Right atrium auricular region (tissue), 2 donors: ENCODE measurements at places on chromosomes 2 and 18. TPM values are rescaled to one million over a fixed set of nuclear protein-coding genes. Genes with fewer than 3 reads are reported as not detected.

- DNase-seq, result no peak
Observed at GRCh38 chr18:2706903-2707302, 51.4 kb downstream of the SMCHD1 start.

- no peak for DNase-seq
Observed at GRCh38 chr2:178251151-178251955, 57.0 kb downstream of the OSBPL6 start.

DNA sequence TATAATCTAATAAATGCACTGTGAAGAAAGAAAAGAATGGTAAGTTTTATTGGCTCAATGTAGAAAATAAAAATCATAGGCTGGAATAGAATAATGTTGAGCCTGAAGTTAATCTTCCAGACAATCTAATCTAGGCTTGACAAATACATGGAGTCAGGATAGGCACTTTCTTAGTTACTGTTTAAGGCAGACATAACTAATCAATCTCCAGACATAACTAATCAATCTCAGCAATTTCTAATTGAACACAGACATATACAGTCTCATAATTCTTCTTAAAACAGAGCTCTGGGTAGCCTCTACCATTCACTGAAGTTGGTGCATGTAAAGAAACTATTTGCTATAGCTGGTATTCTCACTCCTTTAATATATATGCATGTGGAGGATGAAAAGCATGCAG, 150.1 kb upstream of the CTAGE1 start:
- no peak for DNase-seq

DNA sequence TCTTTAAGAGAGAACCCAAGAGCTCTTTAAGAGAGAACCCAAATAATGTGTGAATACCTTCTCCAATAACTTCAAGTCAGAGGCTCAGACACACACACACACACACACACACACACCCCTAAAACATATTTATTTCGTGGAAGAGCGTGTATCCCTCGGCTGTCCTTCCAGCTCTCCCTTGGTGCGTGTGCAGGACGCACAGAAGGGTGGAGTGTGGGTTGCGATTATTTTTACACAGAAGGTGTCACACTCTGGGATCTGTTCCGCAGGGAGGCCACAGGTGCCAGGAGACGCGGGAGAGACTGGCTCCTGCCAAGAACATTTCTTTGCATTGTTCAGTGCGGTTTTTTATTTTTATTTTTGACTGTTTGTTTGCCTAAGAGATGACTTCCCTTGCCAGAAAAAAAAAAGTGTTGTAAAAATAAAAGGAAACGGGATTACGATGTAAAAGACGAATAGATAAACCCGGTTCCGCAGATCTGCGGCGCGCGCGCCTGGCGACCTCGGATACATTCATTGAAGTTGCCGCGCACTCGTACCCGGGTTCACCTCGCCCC, 47.3 kb upstream of the ATP6V1B1 start:
- peak; percentile 23 for DNase-seq

DNA sequence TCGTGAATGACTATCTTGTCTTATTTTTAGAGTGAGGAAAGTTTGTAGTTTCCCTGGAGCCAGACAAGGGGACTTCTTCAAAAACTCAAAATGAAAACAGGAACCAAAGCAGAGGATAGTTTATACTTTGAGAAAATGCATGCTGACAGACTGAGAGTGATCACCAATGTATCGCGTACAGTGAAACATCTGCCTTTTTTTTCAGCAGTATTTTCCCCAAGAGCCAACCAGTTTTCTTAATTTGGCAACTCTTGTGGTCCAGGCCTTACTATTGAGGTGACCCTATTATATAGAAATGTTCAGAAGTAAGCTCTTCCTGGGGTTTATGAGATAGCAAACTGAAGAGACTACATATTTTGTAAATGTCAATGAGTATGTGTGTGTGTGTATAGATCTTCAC, 153.7 kb upstream of the VRK2 start:
- DNase-seq, result no peak

DNA sequence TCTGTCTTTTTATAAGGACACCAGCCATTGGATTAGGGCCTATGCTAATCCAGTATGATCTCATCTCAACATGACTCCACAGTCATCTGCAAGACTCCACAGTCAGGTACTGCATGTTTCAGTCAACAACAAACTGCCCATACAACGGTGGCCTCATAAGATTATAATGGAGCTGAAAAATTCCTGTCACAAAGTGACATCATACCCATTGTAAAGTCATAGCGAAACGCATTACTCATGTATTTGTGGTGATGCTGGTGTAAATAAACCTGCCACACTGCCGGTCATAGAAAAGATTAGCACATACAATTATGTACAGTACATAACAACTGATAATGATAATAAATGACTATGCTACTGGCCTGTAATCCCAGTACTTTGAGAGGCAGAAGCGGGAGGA, 102.2 kb downstream of the TEX51 start:
- no peak for DNase-seq

DNA sequence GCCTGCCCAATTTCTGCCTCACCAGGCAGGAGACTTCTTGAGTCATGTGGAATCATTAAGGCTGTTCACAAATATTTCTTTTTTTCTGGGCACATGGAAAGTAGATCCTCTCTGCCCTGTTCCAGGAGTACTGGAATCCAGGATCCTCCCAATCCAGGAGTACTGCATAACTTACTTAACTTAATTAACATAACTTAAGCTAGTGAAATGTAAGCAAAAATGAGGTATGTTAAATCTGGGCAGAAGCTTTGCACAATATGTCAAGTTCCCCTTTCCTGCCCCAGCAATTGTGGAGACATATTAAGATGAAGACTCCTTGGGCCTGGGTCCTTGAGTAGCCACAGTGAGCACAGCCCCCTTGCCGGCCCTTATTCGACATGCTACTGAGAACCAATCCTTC, 3.2 kb downstream of the CD207 start:
- no peak for DNase-seq

- DNase-seq, result no peak
Observed at GRCh38 chr18:58213440-58213839, 169.4 kb downstream of the NEDD4L start.

- no peak for DNase-seq
Observed at GRCh38 chr2:172462849-172463381, 35.5 kb downstream of the ITGA6 start.

GRCh38 chr2:150140777-150141176, 346.7 kb downstream of the RND3 start:
- no peak for DNase-seq

- DNase-seq, result no peak
Observed at GRCh38 chr2:110948027-110948674, 172.6 kb upstream of the BCL2L11 start.

DNA sequence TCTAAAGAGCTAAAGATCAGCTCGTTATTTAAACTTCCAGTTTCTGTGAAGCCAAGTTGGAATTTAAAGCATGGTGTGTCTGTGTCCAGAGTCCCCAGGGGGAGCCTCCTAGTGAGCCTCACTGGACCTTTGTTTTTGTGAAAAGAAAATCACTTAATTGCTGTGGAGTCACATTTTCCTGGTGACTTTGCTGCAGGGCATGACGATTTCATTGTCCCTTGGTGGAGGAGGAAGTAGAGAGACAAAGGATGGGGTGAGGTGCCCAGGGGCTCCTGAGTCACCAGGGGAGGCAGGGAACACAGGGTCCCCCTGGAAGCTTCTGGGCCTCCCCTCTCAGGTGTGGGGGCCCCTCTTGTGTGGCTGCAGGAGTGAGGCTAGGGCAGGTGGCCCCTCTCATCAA, 19.7 kb downstream of the ATP6V1C2 start:
- DNase-seq, result no peak

DNA sequence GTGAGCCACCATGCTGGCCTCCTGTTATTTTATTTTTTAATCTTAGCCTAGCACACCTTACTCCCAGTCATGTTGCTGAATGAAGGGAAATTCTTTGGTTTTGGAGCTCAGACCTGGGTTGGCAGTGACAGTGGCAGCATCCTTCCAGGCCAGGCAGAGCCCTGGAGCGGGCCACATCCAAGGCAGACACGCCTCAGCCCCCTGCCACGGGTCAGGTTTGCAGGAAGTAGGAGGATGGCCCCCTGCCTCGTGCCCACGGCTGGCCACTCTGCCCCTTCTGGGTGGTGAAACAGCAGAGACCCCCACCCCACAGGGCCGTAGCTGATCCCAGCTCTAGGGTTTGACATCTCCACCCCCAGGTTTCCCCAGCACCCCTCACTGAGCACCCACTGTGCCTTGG, 11.7 kb downstream of the EFHD1 start:
- DNase-seq, result no peak

DNA sequence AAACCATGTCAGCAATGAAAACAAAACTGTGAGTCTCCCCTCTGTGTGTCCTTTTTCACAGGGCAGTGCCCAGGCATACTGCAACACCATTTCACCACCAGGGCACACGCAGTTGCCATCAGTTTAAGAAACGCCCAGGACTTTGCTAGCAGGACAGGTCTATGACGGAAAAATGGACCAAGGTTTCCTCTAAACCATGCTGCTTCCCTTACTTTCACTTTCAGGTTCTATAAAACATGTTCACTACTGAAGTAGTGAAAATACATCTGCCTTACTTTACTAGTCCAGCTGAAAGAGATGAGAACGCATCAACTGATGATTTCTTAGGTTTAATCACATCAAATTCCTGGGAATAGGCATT, 110.5 kb downstream of the TCF4 start:
- DNase-seq, result peak; percentile 72

DNA sequence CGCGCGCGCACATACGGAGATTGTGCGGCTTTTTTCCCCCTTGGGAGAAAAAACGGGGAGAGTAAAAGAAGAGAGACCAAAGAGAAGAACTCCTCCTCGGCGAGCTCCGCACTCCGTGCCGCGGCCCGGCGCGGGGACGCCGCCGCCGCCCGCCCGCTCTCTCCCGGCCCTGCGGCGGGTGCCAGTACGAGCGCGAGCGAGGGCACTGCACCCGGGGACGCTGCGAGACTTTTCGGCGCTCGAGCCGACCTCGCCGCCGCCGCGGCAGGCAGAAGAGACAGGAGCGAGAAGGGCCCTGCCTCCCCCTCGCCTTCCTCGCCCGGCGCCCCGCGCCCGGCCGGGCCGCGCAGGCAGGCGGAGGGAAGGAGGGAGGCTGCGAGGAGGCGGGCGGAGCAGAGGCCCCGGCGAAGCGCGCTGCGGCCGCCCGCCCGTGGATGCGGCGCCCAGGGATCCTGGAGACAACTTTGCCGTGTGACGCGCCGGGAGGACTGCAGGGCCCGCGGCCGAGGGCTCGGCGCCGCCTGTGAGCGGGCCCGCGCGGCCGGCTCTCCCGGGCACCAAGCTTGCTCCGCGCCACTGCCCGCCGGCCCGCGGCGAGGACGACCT, 857 bp upstream of the INHBB start:
- DNase-seq, result no peak

- DNase-seq, result peak; percentile 94
Observed at GRCh38 chr2:229416116-229416694, 145.1 kb upstream of the PID1 start.

DNA sequence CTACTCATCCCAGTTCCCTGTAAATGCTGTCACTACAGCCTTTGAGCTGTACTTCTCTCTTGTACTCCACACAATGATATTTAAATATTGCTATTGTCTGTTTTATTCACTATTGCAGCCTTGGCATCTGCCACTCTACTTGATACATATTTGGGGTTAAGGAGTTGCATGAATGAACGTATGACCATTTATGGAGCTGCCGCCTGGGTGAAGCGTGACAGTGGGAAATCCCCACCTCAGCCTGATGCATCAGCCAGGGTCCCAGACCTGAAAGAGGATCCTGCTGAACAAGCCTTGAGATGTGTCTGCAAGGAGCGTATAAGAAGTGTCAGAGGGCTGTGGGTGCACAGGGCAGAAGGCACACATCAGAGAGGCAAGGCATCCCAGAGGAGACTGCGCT, 39.1 kb downstream of the MRPL35 start:
- DNase-seq, result no peak

DNA sequence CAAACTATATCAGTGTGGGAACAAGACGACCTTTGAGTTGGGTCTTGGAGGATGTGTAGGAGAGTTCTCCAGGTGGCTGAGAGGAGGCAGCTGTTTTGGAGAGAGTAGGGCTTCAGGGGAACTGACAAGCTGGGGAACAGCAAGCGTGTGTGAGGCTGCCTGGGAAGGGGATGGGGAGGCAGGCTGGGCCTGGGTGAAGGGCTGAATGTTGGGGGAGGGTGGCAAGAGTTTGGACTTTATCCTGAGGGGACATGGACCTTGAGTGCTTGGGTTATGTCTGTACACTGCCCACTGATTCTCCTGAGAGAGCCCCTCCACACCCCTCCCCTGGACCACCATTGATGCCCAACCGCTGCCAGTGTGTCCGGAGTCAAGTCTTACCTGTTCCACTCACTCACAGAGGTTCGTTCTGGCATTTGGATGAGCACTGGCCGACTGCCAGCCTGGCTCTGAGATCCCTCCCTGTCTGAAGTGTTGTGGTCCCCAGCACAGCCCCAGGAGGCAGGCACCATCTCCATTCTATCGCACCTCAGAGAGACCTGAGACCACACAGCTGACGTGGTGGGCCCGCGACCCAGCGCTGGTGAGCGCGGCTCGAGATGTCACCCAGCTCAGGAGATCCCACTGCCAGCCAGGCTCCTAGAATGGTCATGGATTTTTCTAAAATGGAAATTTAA, 59.5 kb downstream of the DCDC2C start:
- peak; percentile 42 for DNase-seq

GRCh38 chr2:8115456-8115855, 566.4 kb upstream of the ID2 start:
- no peak for DNase-seq

DNA sequence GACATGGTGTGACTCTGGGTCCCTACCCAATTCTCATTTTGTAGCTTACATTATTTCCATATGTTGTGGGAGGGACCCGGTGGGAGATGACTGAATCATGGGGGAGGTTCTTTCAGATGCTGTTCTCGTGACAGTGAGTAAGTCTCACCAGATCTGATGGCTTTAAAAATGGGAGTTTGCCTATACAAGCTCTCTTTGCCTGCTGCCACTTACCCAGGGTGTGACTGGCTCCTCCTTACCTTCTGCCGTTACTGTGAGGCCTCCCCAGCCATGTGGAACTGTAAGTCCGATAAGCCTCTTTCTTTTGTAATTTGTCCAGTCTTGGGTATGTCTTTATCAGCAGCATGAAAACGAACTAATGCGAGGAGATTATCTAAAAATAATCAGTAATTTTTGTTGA, 1683.2 kb upstream of the SLC39A10 start:
- DNase-seq, result no peak

C2orf68 gene
- total RNA-seq, result 11.1 TPM

CCDC85A gene
- total RNA-seq, result 2.4 TPM

ESPNL gene
- total RNA-seq, result 0.26 TPM

ERFE gene
- 1.5 TPM for total RNA-seq

SERPINB10 gene
- 0.47 TPM for total RNA-seq

CPO gene
- not detected for total RNA-seq

CIB4 gene
- total RNA-seq, result not detected

LYPD6 gene
- total RNA-seq, result 1.2 TPM

INHA gene
- 28.3 TPM for total RNA-seq

APCDD1 gene
- 53.3 TPM for total RNA-seq

GRP gene
- not detected for total RNA-seq

TLX2 gene
- total RNA-seq, result not detected

CHN1 gene
- total RNA-seq, result 9.3 TPM

SLC66A3 gene
- total RNA-seq, result 18.7 TPM

DGUOK gene
- 36.2 TPM for total RNA-seq
